ENCODE measurements at places on chromosomes 4 and X. TPM values are rescaled to one million over a fixed set of nuclear protein-coding genes. Genes with fewer than 3 reads are reported as not detected.

- no peak for DNase-seq
Measured at GRCh38 chr4:40548256-40548655, 81.4 kb downstream of the RBM47 start.

- no peak for DNase-seq
Measured at GRCh38 chrX:149521438-149521837, 16.3 kb upstream of the IDS start.

- no peak for DNase-seq
Measured at GRCh38 chr4:3025881-3026280, 48.5 kb downstream of the HTT-AS start.

Gene PRKG2
- total RNA-seq: 0.87 TPM

- no peak for DNase-seq
Measured at GRCh38 chrX:41705680-41706374, 17.1 kb downstream of the GPR34 start.

DNA sequence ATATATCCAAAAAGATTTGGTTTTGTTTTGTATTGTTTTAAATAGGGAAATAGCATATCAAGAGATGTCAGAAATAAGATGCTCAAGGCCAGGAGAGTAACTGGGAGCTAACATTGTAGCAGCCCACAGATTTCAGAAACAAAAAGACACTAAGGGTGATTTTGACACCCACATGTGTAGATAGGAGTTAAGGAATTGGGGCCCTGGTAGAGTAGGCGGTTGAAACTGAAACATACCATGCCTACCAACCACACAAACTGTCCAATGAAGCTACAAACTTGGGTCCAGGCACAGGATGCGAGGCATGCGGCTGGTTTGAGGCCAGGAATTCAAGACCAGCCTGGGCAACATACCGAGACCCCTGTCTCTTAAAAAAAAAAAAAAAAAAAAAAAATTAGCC is 6.3 kb upstream of the HSPA4L start:
- no peak for DNase-seq

DNA sequence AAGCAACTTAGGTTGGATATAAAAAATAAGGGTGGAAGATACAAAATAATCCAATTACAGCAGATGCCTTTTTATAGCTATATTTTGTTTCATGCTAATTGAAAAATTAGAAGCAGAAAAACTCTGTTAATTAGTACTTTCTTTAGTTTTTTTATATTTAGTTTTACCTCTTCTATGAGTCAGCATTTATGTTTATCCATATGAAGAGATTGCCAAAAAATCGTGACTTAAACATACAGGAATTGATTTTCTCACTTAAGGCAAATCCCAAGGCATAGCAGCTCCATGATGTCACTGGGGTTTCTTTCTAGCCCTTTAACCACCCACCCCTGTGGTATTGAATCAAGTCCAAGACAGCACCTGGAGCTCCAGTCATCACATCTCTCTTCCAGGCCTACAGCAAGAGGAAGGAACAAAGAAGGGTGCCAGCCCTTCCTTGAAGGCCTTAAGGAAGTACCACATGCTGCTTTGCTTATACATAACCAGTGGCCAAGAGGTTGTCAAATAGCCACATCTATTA is 365.8 kb upstream of the TENM3 start:
- DNase-seq: no peak

Gene C1QTNF7
- total RNA-seq: 0.49 TPM

GRCh38 chr4:121138039-121138825 is 25.9 kb downstream of the TNIP3 start:
- DNase-seq: no peak

GRCh38 chrX:148035380-148035779 is 54.2 kb downstream of the FMR1NB start:
- no peak for DNase-seq

- no peak for DNase-seq
Measured at GRCh38 chr4:81245218-81246009, 30.4 kb upstream of the PRKG2 start.

DNA sequence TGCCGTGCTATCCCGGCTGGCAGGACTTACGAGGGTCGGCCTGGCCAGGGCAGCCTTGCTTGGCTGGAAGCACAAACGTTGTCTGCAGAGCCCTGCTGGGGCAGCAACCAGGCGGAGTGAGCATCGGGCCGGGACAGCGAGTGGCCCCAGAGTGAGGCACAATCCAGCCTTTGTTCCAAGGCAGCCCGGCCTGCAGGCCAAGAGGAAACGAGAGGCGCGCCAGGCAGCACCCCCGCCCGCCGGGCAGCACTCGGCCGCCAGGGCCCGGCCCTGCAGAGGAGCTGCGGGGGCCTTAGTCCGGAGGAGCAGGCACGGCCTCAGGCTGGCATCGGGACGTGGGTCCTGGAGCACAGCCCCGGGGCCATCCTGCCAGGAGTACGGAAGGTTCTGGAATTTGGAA is 24.1 kb downstream of the FGFRL1 start:
- peak; percentile 54 for DNase-seq

- DNase-seq: no peak
Measured at GRCh38 chr4:170014359-170015011, 11.7 kb downstream of the MFAP3L start.

Gene KCTD8
- total RNA-seq: 0.13 TPM

DNA sequence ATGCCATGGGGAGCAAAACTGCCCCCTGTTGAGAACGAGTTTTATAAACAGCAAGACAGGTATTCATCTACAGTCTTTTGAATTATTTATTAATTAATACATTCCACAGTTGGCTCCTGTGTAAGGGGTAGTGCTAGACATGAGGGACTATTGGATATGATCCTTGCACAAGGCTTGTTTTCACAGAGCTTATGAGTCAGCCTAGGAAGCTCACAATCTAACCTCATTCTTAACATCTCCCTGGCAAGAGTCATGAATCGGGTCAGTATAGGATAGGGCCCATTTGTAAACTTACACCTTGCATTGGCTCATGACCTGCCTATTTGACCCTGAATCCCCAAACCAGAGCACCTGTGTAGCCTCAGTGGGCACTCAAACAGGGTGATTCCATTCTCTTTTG is 209.1 kb upstream of the HCCS start:
- no peak for DNase-seq

Measured in pancreas (tissue), 10 donors.